Muscle of back (tissue), 13 donors: ENCODE measurements at places on chromosomes 3 and 15. TPM values are rescaled to one million over a fixed set of nuclear protein-coding genes. Genes with fewer than 3 reads are reported as not detected.

GRCh38 chr3:88343264-88343663 lies 193.5 kb downstream of the C3orf38 start:
- no peak for DNase-seq

GRCh38 chr15:23422099-23422945 lies 24.7 kb downstream of the GOLGA6L2 start:
- DNase-seq: no peak

DNA sequence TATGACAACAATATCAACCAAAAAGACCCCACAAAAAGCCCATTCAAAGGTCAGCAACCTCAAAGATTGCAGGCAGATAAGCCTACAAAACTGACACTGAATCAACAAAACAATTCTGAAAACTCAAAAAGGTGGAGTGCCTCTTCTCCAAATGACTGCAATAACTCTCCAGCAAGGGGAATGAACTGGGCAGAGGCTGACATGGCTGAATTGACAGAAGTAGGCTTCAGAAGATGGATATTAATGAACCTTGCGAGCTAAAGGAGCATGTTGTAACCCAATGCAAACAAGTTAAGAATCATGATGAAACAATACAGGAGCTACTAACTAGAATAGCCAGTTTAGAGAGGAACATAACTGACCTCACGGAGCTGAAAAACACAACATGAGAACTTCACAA lies 20.4 kb upstream of the SLC25A38 start:
- no peak for DNase-seq

DNA sequence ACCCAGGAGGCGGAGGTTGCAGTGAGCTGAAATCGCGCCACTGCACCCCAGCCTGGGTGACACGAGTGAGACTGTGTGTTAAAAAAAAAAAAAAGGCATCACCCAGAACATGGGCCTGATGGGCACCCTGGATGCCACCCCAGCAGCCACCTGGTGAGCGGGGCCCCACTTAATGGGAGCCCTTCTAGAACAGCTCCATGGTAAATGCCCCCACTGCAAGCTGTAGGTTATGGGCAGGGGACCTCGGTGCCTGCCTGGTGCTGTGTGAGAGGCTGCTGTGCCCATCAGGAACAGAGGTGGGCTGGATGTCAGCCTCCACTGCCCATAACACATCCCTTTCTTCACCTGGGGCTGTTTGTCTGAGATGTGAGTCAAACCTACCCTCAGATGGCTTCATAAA lies 156.2 kb upstream of the MEF2A start:
- no peak for DNase-seq

DNA sequence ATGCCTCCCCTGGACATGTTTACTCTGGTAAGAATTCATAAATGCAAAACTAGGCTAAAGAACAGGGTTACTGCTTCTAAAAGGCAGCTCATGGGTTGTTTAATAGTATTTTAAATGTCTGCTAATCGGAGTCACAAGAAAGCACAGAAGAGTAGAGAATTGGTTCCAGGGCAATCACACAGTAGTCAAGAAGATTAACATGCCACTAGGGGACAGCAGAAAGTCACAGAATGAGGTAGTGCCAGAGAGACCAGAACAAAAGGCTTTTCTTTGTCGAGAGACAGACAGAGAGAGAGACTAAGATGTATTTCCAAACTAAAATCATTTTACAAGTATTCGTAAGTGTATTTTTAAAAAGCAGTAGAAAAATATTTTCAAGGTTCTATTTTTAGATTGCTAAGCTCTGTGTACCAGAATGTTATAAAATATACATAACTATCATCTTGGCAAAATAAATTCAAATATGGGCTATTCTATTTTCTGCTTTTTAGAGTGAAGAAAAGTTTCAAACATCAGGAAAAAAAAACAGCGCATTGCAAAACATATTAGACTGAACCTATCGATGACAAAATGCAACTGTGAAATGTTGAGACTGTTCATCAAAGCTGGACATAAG lies 78.3 kb upstream of the CDIN1 start:
- peak; percentile 65 for DNase-seq

Gene LRRC49
- 8.3 TPM for polyA plus RNA-seq
